ENCODE measurements at places on chromosomes 12 and 14.

DNA sequence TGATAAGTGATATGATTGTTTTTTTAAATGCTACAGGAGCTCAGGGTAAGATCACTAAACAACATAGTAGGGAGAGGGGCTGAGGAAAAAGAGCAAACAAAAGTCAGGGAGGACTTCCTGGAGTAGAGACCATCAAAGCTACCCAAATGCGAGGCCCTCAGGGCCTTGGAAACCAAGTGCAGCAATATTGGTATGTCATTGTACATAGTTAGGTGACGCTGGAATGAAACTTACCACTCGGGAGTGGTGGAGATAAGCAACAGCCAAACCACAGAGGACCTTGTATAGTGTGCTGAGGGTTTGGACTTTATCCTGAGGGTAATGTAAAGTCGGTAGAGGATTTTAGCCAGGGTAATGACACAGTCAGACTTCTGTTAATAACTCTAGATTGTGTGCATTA lies 13.8 kb downstream of the KITLG start:
- DNase-seq = no peak

- DNase-seq = no peak
Observed at GRCh38 chr14:50260072-50260471, 28.7 kb upstream of the SOS2 start.

GRCh38 chr12:120982659-120983058 lies 4.3 kb downstream of the HNF1A start:
- DNase-seq = no peak

- DNase-seq = no peak
Observed at GRCh38 chr12:108308395-108309085, 30.6 kb downstream of the CMKLR1 start.

- no peak for DNase-seq
Observed at GRCh38 chr14:53634793-53635192, 321.8 kb downstream of the BMP4 start.

DNA sequence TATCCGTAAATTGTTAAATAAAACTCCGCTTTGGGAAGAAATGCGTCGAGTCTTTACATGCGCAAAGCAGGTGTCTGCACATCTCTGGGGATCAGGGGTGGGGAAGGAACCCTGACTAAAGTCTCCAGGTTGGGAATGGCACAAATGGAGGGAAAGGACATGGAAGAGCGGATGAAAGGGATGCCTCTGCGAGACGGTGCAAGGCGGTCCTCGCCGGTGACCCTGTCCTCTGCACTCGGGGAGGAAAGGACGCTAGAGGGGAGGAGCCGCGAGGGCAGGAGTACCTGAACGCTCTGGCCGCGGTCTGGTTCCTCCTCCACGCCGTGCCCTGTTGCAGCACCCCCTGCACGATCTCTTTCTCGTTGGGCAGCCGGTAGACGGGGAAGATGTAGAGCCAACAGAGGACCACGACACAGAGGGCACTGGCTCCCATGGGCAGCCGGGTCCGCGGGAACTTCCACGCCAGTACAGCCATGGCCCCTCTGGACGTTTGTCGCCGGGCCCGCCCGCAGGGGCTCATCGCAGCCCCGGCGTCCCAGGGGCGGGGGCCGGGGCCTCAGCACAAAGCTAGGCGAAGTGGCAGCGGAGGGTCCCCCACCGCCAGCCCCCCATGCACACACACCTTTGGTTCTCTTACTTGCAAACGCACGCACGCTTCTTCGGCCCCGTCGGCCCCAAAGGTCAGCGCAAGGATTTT lies 646 bp downstream of the ST8SIA1 start:
- no peak for DNase-seq

- no peak for DNase-seq
Observed at GRCh38 chr12:11158885-11159444, 12.0 kb upstream of the SMIM10L1 start.

All from T-cell (primary cell).